ENCODE measurements at places on chromosomes 13 and 19.
A peak's percentile ranks its signal among the peaks of the same experiment; 100 is the strongest.

- ATAC-seq: no peak
Measured at GRCh38 chr13:76758738-76759137, 127.5 kb downstream of the KCTD12 start.

DNA sequence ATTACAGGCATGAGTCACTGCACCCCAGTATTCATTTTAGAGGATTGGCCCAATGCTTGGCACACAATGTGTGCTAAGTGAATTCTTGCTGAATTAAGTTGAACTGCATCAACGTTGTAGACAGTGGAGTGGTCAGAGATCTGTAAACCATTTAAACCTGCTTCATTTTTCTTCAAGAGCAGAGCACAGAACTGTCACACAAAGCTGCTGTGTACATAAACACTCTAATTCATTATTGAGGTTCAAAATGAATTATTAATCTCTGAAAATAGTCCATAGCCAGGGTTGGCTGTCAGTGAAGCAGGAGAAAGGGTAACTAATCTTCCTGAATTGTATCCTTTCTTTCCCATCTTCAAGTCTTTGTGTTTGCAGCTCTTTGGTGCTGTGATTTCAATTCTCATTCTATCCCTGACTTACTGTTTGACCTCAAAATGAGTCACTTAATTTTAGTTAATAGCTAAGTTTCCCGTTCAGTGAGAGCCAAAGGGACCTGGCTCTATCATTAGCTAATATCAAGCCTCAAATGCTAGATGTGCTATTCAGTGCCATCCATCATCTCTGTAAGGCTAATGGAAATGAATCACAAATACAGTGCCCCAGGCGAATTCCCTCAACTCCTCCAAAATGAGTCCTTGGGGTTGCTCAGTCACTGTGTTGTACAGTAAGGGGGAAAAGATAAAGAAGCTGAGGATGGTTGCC, 77.0 kb upstream of the TSC22D1 start:
- peak; percentile 67 for ATAC-seq

- no peak for ATAC-seq
Measured at GRCh38 chr19:45515081-45515624, 7.9 kb downstream of the VASP start.

GRCh38 chr19:1274852-1275259, 474 bp upstream of the FAM174C start:
- ATAC-seq: peak; percentile 2

DNA sequence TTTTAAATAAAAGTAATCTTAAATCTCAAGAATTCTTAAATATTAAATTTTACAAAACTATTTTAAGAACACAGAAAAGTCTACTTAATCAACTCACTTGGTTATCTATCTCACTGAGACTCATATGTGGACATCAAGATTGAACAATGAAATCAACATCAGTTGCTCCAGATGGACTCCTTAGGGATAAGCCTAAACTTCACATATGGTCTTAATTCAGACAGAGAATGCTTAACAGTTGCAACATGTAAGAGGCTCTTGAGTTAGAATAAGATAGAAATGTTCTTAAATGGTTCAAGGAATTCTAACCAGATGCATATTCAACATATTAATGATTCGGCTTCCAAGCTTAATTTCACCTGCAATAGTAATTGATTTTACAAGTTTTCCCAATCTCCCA, 1730.9 kb downstream of the PCDH9 start:
- ATAC-seq: no peak

- ATAC-seq: no peak
Measured at GRCh38 chr13:46728777-46729176, 68.2 kb downstream of the ESD start.

DNA sequence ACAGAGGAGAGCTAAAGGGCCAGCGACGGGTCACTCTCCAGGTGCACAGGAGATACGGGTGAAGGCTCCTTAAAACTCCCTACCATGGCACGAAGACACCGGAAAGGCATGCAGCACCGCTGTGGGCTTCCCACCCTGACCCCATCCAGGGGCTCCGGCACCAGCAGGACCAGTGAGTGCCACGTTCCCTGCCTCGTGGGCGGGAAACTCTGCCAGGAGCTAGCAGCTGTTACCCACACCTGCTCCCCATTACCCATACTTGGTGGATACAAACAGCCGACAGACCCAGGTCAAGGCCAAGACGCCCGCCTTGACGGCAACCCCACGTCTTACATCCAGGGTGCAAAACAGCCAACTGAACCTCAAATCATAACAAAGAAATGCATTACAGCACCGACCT, 56.7 kb downstream of the GNG7 start:
- ATAC-seq: no peak

GRCh38 chr19:14502334-14503092, 6.6 kb upstream of the GIPC1 start:
- no peak for ATAC-seq
